GM04503 (cell line): ENCODE measurements at places on chromosomes 3 and 15.
A peak's percentile ranks its signal among the peaks of the same experiment; 100 is the strongest.

GRCh38 chr3:146637871-146638270 lies 32.7 kb upstream of the PLSCR5 start:
- no peak for DNase-seq

- no peak for DNase-seq
Measured at GRCh38 chr15:65254356-65254755, 32.3 kb downstream of the PARP16 start.

- no peak for DNase-seq
Measured at GRCh38 chr3:127694467-127695215, 21.9 kb downstream of the ABTB1 start.

DNA sequence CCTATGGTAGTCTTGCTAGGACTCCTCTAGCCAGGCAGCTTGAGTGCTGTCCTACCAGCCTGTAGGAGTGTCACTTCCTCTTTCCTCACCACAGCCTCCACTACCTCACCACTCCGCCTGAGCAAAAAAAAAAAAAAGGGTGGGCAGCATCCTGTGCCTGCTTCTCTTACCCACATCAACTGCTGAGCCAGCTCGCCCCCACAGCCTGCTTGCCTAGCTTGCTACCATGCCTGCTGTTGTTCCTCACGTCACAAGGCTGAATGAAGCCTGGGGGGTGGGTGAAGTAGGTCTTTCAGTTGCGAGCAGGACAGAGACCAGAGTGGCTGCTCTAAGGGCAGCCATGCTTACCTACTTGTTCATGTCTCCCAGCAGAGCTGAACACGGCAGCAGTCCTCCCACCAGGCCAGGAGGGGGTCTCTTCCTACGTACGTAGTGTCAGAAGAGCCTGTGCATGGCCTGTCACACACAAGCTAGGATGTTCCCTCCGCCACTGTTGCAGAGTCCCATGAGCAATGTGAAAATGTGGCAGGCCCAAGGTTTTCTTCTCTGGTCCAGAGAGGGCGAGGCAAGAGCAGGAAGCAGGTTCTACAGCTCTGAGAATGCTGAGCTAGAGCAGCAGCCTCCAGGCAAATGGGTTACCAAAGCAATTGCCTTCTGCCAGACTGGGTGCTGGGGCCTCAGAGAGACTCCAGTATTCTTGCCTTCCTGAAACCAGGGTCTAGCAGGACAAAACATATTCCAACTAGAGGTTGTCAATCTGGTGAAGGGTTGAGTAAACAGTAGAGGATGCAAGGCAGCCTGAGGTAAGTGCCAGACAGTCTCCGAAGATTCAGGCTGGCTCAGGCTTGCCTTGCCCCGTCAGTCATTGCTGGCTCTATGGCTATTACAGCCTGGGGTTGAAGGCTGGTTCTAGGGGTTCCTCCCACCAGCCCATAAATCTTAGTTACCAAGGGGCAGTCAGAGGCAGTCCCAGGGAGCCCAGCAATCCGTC lies 8.1 kb downstream of the PPM1M start:
- no peak for DNase-seq

- DNase-seq: no peak
Measured at GRCh38 chr3:5473471-5473870, 286.0 kb downstream of the EDEM1 start.

- DNase-seq: no peak
Measured at GRCh38 chr3:190941694-190942260, 79.3 kb upstream of the GMNC start.

GRCh38 chr3:88713233-88713691 lies 394.2 kb upstream of the EPHA3 start:
- DNase-seq: peak; percentile 97

DNA sequence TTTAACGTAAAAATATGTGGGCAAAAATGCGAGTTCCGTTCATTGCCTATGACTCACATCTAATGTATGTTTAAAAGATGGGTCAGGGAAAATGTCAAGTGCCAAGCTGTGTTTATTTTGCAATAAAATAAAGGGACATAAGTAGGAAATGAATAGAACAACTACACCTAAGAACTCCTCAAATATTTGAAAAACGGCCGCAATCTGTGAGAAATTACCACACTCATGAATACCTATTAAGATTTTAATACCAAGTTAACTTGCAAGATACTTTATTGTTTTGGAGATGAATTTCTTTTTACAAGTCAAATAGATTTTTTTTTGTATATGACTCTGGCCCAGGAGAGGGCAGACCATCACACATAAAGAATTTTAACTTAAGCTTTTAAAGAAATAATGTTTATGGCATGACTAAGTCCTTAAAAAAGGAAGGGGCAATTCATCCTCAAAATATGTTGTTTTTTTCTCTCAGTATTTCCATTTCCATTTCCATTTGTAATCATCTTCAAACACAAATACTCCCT lies 152.7 kb downstream of the SUCNR1 start:
- DNase-seq: peak; percentile 54

DNA sequence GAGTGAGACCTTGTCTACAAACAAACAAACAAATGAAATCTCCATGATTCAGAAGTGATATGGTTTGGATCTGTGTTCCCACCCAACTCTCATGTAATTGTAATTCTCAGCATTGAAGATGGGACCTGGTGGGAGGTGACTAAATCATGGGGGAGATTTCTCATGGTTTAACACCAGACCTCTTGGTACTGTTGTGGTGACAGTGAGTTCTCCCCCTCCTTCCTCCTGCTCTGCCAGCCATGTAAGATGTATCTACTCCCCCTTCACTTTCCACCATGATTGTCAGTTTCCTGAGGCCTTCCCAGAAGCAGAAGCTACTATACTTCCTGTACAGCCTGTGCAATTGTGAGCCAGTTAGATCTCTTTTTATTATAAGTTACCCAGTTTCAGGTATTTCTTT lies 438.4 kb upstream of the THBS1 start:
- no peak for DNase-seq

DNA sequence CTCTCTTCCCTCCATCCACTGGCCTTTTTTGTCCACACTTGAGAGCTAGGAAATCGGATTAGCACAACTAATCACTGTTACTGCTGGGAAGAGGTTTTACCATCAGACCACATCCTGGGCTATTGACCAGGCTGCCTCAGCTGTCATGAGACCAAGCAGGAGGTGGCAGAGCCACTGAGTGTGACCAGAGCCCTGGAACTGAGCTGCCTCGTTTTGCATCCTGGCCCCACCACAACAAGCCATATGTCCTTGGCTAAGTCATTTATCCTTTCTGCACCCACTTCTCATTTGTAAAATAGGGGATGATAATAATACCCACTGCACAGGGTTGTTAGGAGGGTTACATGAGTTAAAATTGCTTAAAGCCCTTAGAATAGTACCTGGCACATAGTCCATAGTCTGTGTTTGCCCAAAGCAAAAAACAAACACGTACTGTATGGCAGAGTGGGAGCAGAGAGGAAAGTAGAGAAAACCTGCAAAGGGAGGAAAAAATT lies 34.1 kb downstream of the TMEM158 start:
- no peak for DNase-seq

DNA sequence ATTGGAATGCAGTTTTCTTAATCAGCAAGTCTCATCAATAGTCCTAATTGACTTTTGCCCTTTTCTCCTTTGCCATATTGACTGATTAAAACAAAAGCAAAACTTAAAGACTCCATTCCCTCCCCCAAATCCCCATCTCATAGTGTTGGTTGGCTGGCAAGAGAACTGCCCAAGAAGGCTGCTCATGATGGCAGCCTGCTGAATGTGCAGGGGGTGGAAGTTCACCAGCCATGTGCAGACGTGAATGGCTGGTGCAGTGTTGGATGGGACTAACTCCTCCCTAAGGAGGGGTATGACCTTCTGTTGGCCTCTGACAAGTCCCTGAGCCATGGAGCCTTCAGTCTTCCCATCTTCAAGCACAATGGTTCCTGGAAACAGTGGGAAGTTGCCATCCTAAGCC lies 7.0 kb downstream of the SMAD3 start:
- DNase-seq: no peak

- no peak for DNase-seq
Measured at GRCh38 chr3:171213178-171213577, 186.7 kb upstream of the SLC2A2 start.

GRCh38 chr15:77032647-77033416 lies 37.9 kb downstream of the PSTPIP1 start:
- DNase-seq: no peak

GRCh38 chr3:141386611-141387111 lies 18.4 kb downstream of the ZBTB38 start:
- DNase-seq: no peak

DNA sequence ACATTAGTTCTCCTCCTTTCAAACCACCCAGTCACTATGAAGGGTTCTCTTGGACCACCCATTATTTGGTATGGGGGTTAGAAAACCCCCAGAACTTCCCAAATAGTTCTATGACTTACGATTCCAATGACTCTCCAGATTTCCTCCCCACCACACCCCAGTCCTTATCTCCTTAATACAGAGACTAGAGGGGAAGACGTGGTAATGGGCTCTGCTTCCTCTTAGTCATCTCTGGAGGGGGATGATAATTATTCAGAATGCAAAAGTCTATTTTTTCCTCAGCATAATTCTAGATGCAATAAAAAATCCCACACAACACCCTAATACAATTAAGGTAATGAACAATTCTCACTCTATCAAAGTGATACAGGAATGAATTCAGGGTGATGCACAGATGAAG lies 48.9 kb upstream of the CFAP161 start:
- no peak for DNase-seq

GRCh38 chr15:95150466-95150865 lies 919.1 kb downstream of the MCTP2 start:
- no peak for DNase-seq

GRCh38 chr3:30598668-30599545 lies 7.5 kb upstream of the TGFBR2 start:
- no peak for DNase-seq

- DNase-seq: no peak
Measured at GRCh38 chr3:140443073-140443472, 234.8 kb upstream of the TRIM42 start.

GRCh38 chr15:33215941-33216872 lies 21.7 kb upstream of the FMN1 start:
- no peak for DNase-seq

DNA sequence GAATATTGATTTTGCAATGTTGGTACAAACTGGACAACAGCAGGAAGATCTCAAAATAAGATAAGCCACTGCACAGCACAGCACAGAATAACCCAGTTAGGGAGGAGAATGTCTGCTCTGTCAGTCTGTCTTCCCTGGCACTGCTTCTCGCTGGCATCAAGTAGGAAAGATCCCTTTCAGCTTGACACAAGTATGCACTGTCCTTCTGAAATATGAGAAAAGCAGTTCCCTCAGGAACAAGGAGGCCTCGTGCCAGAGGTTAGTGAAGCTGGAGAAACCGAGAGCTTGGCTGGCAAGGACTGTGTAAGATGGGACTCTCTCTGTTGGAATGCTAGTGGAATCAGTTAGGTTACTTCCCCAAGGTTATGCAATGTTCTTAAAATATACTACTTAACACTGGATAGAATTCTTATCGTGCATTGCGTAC lies 59.1 kb downstream of the FMN1 start:
- DNase-seq: peak; percentile 31

DNA sequence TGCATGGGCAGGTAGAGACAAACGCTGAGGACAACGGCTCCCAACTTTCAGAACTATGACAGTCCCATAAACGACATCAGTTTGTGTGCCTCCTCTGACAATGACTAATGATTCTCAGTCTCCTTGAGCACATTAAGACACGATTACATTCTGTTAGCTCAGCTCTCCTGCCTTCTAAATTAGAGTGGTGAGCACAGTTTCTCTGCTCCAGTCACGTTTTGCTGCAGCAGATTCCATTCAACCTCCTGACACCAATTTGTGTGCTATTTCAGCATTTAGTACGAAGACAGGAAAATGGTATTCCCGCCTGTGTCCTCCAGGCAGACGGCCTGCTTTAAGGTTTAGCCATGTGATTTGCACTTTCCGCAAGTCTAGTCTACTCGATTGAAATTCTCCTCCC lies 458.4 kb upstream of the CFAP20DC start:
- no peak for DNase-seq

DNA sequence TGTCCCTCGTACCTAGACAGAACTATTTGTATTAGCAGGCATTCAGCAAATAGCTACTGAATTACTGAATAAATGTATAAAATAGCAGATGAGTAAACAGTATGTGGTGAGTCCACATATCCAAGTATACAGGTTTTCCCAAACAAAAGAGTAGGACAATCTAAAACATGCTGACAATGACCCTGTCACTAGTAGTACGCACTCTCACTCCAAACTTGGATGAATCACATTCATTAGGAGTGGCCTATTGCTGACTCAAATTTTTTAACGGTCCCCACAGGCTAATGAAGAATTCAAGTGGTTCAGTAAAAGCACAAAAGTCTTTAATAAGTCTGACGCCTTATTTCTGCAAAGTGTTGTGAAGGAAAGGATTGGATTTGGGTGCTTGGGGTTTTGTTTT lies 449.3 kb upstream of the THBS1 start:
- no peak for DNase-seq

DNA sequence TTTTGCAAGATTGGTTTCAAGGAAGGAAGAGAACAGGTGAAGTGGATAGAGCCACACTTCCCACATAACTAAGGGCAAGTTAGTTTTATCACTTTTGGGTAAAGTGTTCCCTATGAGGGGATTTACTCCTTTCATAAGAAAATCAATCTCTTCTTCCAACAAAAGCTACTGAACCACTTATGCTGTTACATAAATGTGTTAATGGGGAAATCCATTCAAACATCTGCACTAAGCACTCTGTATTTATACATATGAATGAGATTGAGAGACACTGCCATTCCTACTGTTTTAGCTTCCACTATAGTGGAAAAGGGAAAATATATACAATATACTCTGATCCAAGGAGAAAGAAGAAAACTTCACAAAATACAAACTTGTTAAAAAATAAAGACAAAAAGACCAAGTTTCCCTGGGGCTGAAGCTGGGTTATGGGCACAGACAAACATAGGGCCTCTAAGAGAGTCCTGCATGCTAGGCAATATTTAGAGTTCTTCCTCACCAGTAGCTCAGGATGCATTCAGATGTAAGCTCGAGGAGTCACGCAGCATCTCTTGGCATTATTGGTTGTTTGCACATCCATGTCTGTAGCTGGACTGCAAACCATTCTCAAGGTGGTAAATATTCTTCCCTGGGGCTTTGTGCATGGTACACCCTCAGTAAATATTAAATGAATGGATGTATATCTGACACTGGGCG lies 454.2 kb downstream of the FGF12 start:
- no peak for DNase-seq

DNA sequence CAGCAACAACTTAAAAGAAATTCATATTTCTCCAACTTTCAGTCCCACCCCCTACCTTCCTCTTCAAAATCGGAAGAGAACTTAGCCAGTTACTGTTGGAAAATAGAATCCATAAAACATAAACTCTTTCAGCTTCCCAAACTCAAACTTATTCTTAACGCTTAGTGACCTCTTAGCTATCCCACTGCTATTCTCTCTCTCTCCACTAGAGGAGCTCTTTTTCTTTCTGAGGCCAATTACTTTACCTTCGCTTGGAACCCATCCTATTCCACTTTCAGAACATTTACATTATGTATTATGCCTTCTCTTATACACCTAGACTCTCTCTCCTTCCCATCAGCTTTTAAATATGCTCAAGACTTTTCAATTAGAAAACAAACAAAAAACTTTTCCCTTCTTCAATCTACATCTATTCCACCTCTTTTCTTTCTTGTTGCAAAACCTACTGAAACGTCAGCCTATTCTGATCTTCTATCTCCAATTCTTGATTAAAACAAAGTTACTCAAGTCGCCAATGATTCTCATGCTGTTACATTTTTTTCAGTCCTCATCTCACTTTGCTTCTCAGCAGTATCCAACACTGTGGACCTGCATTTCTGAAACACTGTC lies 13.4 kb upstream of the GHSR start:
- no peak for DNase-seq
